Stimulated activated naive B cell treated with anti-CD40 and anti-IgM and Interleukin-4, amounts not matched to agents 10 μg/mL and 1 μg/mL and 100 μg/mL, for 72 hours (primary cell): ENCODE measurements at places on chromosomes 5 and 9.

- no peak for DNase-seq
Measured at GRCh38 chr5:132057498-132058255, 2.8 kb upstream of the IL3 start.

DNA sequence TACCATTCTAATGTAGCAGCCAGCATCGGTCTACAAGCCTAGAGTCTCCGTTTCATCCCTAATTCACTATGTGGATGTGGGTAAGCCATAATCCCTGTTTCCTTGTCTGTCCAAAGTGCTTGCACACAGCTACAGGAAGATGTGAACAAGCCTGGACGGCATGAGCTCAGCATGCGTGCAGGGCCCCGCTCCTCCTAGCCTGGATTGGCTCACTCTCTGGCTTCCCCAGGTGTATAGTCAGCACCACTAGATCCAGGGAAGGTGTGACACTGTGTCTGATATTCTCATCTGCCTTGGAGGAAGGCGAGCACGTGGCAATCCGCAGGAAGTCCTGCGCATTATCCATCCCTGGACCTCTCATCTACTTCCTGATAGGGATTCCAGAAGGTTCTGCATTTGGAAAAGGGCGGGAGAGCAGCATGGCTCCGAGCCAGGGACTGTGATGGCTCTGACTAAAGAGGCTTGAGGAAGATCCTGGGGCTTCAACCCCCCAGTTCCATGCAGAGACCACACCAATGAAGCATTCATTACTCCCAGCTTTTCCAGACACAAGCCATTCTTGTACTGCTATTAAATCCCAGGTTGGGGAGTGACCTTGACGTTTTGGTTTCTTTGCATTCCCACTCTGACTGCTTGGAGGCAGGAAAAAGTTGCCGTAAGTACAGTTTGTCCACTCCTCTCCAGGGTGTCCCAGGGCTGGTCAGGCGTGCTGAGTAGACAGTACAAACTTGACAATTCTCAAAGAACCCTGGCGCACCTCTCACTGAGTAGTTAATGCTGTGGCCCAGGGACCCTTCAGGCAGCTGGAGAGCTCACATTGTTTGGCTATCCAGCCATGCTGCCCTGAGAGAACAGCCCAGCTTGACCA lies 65.6 kb downstream of the PSD2 start:
- no peak for DNase-seq

- DNase-seq: no peak
Measured at GRCh38 chr9:125475385-125475784, 213.8 kb downstream of the GAPVD1 start.

GRCh38 chr9:37423508-37423907 lies 1.0 kb downstream of the GRHPR start:
- DNase-seq: no peak

GRCh38 chr5:86572825-86573517 lies 44.8 kb upstream of the COX7C start:
- DNase-seq: no peak

- no peak for DNase-seq
Measured at GRCh38 chr9:72326641-72327040, 38.4 kb downstream of the ZFAND5 start.

GRCh38 chr5:94745786-94746730 lies 127.6 kb downstream of the SLF1 start:
- DNase-seq: peak; percentile 29

DNA sequence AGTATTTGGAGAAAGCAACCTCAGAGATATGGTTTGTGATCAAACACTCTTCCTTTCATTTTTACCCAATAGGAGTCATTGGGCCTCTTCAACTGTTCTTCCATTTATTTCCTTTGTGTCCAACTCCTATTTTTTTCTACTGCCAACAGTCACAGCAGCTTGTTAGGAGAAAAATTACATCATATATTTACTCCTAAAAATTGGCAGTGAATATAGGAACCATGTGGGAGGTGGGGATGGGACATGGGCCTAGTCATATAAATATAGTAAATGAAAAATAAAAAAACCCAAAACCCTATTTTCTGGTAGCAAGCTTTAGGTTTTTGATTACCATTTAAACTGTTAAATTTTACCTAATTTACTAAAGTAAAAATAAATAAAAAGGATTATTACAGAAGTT lies 134.9 kb upstream of the MPDZ start:
- no peak for DNase-seq

- no peak for DNase-seq
Measured at GRCh38 chr9:114950761-114951160, 20.4 kb upstream of the TNFSF8 start.

DNA sequence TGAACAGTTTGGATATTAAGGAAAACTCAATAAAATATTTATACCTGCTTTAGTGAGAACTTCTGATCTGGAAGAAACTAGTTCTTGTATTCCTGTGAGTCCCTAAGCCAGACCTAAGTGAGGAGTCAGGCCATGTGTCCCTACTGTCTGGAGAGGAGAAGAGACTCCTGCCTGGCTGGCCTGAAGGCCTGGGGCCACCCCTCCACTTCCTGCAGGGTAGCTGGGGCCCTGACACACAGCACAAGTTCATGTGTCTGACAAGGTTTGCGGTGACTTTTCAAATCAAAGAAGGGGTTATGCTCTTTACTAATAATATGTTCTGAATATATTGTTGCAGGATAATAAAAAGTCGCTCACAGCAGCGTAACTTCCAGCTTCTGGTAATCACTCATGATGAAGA lies 16.1 kb upstream of the IL13 start:
- DNase-seq: no peak

- DNase-seq: no peak
Measured at GRCh38 chr5:95825495-95825894, 3.0 kb upstream of the GLRX start.

DNA sequence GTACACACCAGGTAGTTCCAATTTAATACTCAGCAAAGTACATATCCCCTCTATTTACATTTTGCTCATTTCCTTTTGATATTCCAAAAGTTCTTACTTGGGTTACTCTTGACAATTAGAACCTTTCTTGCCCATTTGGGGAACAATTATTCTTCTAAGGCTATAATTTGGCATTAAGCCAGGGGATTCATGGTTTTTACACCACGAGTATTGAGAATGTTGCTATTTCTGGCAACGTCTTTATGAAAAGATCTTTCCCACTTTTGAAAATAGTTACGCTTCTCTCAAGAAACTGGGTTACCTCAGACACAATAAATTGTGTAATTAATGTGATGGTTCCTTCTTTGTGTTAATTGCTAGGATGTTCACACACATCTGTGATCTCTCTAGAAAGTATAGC lies 11.5 kb upstream of the CAAP1 start:
- DNase-seq: no peak

- no peak for DNase-seq
Measured at GRCh38 chr5:14415024-14415697, 166.4 kb upstream of the OTULINL start.

DNA sequence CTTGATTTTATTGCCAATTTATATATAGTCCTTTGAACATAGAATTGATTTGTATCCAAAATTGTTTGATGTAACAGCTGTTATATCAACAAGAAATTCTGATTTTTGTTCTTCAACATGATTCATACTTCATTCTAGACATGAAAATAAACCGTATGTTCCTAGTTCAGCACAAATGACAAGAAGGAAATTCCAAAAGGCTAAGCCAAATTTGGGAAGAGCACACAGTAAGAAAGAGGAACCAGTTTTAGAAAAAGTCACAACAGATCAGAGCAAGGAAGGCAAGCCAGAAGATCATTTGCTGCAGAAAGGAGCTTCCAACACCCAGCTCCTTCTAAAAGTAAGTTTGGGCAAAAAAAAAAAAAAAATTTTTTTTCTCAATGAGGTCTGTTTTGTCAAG lies 65.0 kb upstream of the MCCC2 start:
- DNase-seq: no peak

DNA sequence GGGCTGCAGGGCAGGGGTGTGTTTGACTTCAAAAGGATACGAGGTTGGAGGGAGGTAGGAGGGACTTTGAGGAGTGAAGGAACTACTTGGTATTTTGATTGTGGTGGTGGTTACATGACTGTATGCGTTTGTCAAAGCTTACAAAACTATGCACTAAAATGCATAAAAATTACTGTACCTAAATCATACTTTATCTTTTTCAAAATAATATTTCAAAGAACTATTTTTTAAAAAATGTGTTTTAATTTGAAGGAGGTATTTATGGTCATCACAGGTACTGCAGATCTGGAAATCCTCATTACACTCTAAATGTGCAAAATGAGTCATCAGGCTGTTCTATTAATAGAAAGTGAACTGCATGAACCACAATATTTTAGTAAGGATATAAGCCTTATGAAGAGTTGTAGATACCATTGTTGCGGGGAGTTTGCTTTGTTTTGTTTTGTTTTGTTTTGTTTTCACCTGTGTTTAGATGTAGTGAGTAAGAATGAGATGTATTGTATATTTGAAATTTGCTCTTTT lies 116.9 kb downstream of the ARRDC3 start:
- no peak for DNase-seq

GRCh38 chr9:105054491-105054890 lies 126.5 kb upstream of the ABCA1 start:
- no peak for DNase-seq

DNA sequence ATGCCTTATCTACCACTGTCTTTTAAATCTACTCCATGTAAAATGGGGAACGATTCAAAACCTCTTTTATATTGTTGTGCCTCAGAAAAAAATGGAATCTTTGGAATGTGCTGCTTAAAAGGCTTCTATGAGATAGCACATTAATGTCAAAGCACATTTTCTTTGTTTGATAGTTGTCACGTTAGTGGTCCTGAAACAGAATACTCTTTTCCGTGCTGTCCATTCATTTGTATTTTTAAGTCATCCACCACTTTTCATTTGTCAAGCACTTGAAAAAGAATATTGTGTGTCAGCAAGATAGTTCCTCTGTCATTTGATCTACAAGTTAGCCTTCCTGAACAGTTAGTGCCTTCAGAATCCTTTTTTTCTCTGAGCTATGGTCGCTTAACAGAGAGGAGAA lies 246.9 kb downstream of the MAST4 start:
- no peak for DNase-seq

- DNase-seq: no peak
Measured at GRCh38 chr5:171258737-171259415, 50.2 kb upstream of the TLX3 start.

DNA sequence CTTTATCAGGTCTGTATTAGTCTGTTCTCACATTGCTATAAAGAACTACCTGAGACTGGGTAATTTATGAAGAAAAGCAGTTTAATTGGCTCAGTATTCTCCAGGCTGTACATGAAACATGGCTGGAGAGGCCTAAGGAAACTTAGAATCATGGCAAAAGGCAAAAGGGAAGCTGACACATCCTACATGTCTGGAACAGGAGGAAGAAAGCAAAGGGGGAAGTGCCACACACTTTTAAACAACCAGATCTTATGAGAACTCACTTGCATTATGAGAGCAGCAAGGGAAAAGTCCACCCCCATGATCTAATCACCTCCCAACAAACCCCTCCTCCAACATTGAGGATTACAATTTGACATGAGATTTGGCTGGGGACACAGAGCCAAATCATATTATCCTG lies 132.1 kb downstream of the PCSK1 start:
- no peak for DNase-seq

- no peak for DNase-seq
Measured at GRCh38 chr9:99085949-99086948, 18.7 kb upstream of the TGFBR1 start.

DNA sequence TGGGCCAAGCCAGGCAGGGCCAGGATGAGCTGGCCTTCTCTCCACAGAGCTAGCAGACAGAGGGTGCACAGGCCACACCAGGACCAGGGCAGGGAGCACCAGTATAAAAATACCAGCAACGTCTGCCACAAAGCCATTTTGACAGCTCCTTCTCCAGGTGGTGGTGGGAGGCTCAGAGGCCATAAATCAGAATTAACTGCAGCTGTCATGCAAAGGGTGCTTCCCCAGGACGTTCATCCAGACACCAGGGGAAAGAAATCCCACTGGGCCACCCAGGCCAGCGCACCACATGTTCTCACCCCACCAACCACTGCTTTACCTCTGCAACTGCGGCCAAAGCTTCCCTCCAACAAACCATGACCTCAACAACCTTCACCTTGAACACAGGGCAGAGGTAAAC lies 403.7 kb upstream of the TRPC7 start:
- DNase-seq: no peak

GRCh38 chr5:98259595-98259994 lies 513.9 kb upstream of the RGMB start:
- no peak for DNase-seq

- DNase-seq: no peak
Measured at GRCh38 chr5:104891596-104891995, 1329.0 kb upstream of the NUDT12 start.

DNA sequence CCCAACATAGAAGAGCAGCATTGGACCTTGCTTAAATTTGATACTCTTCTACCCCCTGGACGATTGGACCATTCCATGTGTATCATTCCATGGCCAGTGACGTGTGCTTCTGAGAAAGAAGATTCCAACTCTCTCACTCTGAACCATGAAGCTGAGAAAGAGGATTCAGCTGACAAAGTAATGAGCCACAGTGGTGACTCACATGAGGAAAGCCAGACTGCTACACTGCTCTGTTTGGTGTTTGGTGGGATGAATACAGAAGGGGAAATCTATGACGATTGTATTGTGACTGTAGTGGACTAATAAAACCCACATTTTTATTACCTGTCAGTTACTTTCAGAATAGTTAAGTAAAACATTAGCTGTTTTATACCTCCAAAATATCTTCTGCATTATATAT lies 7.5 kb downstream of the HSPA5 start:
- DNase-seq: no peak

DNA sequence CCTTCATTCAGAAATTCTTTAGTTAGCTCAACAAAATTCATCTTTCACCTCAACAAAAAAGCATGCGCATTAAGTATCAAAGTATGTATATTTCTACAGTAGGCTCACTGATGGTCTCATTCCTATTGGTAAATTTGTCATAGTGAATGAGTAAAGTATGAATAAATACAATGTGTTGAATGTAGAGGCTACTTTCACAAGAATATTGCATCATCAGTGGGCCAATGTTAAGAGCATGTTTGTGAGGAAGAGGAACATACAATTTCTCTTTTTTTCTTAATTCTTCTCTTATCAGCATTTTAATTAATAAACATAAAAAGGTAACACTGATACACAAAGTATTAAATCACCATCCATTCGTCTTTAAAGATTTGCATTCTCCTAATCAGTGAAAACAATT lies 505.1 kb downstream of the CETN3 start:
- no peak for DNase-seq

DNA sequence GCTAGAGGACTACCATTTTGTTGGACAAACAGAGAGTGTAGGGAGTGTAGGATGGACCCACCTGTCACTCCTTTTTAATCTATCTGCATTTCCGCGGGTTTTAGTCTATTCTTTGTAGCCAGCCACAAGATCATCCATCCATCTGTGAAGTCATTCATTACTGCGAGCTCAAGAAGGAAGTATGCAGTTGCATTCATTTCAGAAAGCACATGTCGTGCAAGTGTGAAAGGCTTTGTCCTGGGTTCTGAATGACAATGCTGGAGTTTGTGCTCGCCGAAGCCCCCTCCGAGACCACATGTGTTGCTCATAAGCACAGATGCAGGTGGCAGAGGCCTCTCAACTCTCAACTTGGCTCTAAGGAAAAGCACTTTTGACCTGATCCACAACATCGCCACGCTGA lies 70.3 kb upstream of the BASP1 start:
- DNase-seq: no peak
